Dorsolateral prefrontal cortex (tissue), 122 donors: ENCODE measurements at places on chromosomes 5 and 9. TPM values are rescaled to one million over a fixed set of nuclear protein-coding genes. Genes with fewer than 3 reads are reported as not detected.

The FAM221B gene
- total RNA-seq, result not detected

The GZMA gene
- not detected for total RNA-seq

The RMRP gene
- 5,037 TPM for total RNA-seq

The PCDHGC5 gene
- 56.9 TPM for total RNA-seq

The CCL27 gene
- not detected for total RNA-seq

The GNAQ gene
- 148 TPM for total RNA-seq

The TLR4 gene
- 20.6 TPM for total RNA-seq

The SNCAIP gene
- total RNA-seq, result 7.2 TPM

The DMRT1 gene
- not detected for total RNA-seq

The S1PR3 gene
- 3.0 TPM for total RNA-seq

The AMACR gene
- 14.5 TPM for total RNA-seq

The PTPN3 gene
- total RNA-seq, result 6.3 TPM

The ALDH7A1 gene
- total RNA-seq, result 123 TPM

The RFESD gene
- 3.6 TPM for total RNA-seq

The WDR31 gene
- total RNA-seq, result 9.1 TPM

The WDR38 gene
- total RNA-seq, result 0.41 TPM

The ELOVL7 gene
- total RNA-seq, result 49.5 TPM

The CSF1R gene
- 53.1 TPM for total RNA-seq

The FAM153A gene
- 52.3 TPM for total RNA-seq

The CTSV gene
- total RNA-seq, result 0.38 TPM

The PDE6A gene
- total RNA-seq, result not detected

The ENTREP1 gene
- total RNA-seq, result 22.4 TPM

The BDP1 gene
- 41.0 TPM for total RNA-seq

The ACER2 gene
- total RNA-seq, result 7.9 TPM

The TEX48 gene
- not detected for total RNA-seq

The PRR16 gene
- 4.9 TPM for total RNA-seq

The COL5A1 gene
- 2.9 TPM for total RNA-seq

The PPP1R26 gene
- 21.0 TPM for total RNA-seq

The HOMER1 gene
- 95.9 TPM for total RNA-seq

The FREM1 gene
- 4.5 TPM for total RNA-seq

The SLCO6A1 gene
- total RNA-seq, result not detected

The ARHGEF28 gene
- 13.1 TPM for total RNA-seq

The TAS2R1 gene
- 0.46 TPM for total RNA-seq

The PDZD2 gene
- total RNA-seq, result 73.6 TPM

The HTR1A gene
- total RNA-seq, result 11.7 TPM

The WDR70 gene
- 46.2 TPM for total RNA-seq

The POLE3 gene
- total RNA-seq, result 30.4 TPM

The FAM200C gene
- total RNA-seq, result 8.5 TPM

The KCNIP1 gene
- total RNA-seq, result 12.8 TPM

The CARD9 gene
- 5.8 TPM for total RNA-seq

The TPPP gene
- 339 TPM for total RNA-seq

The C5orf58 gene
- total RNA-seq, result not detected
